ENCODE measurements at places on chromosomes 6 and 20.

DNA sequence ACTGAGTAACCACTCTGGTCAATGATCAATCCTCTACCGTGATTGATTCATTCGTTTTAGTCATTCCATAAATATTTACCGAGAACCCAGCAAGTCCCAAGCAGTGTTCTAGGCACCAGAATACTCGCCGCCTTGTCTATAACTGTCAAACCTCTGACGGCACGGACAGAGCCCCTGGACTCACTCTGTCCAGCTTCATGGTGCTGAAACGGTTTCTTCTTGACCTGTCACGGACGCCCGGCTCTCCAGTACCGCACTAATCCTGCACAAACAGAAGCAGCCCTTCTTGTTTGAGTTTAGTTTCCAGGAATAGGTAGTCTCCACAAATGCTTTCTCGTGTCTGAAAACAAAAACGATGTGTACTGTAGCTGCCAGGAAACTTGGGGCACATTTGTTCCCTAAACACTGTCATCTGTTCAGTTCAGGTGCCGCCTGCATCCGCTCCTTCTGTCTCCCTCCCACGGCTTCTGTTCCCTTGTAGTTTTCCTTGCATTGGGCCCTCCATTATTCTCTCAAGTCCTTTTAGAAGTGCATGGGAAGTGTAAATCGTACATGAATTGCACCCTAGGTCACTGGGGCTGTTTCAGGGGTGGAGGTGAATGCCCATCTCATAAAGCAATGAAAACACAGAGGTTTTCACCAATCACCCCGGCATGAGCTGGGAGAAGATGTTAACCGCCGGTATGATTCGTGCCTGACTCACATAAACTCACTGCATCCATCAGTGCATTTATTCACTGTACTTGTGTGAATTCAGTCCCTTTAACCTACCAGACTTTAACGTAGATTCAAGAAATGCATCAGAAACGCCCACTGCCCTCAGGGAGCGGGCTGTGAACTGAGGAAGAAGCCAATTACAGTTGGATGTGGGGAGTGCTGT is 209.3 kb upstream of the CDH4 start:
- no peak for DNase-seq

DNA sequence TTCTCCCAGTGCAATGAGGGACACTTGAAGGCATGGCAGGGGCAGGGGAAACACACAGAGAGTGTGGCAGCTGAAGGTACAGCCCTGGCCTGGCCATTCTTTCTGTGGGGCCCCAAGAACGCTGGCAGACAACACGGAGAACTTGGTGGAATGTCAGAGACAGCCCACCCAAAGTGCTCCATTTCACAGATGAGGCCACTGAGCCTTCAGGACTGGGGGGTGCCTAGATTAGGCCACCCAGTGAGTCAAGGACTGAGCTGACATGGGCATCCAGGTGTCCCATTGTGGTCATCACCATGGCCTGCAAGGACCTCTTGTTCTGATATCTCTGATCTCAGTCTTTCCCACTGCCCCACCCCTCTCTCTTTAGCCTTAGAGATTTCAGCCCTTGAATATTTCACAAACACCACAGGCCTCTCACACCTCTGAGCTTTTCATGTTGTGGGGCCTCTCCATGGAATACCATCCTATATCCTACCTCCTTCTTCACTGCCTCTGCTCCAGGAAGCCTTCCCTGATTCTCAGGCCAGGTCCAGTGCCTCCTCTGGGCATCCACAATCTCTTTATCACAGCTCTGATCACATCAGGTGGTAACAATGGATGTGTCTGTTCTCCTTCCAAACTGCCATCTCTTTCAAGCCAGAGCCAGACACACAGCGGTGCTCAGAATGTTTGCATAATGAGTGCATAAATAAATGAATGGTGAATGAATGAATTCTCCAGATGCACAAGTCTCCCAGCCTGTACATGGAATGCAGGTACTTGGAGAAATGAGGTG is 2.0 kb upstream of the RSPO4 start:
- no peak for DNase-seq

DNA sequence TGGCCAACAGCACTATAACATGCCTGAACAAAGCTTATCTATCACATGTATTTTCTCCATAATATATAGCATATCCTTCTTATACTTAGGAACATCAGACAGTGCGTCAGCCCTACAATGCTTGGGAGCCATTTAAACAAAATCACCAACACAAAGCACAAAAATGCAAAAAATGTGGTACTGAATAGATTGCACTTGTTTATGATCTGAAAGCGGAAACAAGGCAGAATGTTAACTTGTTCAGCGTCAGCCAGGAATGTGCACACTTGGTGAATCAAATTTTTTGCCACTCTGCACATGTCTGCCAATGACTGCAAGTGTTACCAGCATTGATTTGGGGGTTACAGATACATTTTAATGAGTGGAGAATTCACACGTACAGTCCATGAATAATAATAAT is 14.8 kb downstream of the SLC35A1 start:
- peak; percentile 21 for DNase-seq

DNA sequence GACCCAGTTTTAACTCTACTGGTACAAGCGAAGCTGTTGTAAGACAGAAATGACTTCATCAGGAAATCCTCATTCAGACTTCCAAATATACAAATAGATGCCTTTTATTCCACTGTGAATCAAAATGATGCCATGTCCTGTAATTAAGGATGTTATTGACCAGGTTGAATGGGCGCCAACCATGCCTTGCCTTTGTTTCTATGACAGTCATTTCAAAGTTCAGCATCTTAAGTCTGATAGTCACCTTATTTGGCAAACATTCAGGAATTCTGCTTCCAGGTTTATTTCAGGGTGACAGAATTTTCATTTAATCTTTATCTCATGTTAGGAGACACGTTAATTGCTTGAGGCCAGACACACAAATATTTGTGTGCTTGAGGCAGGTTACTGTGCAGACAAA is 592.8 kb upstream of the JAG1 start:
- DNase-seq, result no peak
